ENCODE measurements at places on chromosomes 12 and 14. TPM values are rescaled to one million over a fixed set of nuclear protein-coding genes. Genes with fewer than 3 reads are reported as not detected.

GRCh38 chr14:61284001-61284400 is 2.9 kb upstream of the TMEM30B start:
- no peak for DNase-seq

Gene LRTM2
- not detected for total RNA-seq

DNA sequence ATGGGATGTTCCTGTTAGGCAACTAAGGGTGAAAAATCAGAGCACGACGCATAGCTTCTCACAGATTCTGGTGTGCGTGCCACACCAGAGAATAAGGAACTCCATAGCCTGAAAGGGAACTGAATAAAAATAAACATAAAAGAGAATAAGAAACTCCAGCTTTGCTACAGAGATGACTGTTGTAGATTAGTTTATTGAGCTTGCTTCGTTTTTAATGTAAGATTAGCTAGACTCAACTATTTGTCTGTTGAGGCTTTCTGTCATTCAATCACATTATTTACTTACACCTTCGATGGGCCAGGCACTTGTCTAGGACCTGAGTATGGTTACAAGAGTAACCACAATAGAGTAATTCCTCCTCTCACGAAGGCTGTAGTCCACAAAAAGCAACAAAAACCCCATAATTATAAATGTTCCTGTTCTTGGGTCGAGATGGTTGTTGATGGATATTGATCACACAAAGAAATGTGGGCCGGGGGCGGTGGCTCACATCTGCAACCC is 807 bp upstream of the ZCCHC8 start:
- no peak for DNase-seq

DNA sequence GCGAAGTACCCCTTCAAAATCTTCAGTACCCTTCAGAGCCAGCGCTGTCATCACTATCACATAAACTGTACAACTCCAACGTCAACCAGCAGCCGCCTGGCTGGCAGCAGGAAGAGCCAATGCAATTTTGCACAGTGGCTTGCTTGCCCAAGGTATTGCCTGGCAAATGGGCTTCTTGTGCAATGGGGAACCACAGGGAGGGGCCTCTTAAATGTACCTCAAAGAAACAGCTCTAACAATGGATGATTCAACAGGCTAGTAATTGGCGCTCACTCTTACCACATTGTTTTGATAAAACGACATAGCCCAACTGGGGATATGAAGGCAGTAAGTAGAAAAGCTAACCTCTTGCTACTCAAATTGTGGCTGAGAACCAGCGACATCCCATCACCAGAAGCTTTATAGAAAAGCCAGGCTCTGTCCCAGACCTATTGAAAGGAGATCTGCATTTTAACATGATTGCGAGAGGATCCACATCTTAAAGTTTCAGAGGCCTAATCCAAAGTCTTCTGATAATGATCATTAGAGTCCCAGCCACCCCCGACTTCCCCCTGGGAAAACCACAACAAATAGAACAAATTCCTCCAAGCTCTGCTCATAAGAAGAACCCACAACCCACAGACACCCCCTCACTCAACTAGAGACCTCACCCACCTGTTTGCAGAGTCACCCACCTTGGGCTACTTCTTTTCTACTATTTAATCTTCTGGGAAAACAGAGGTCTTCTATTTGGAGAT is 125.3 kb upstream of the HIF1A start:
- DNase-seq: peak; percentile 55

Gene TSHR
- not detected for total RNA-seq

Gene YAF2
- 88.1 TPM for total RNA-seq
